GM04504 (cell line): ENCODE measurements at places on chromosomes 12 and 14.
A peak's percentile ranks its signal among the peaks of the same experiment; 100 is the strongest.

DNA sequence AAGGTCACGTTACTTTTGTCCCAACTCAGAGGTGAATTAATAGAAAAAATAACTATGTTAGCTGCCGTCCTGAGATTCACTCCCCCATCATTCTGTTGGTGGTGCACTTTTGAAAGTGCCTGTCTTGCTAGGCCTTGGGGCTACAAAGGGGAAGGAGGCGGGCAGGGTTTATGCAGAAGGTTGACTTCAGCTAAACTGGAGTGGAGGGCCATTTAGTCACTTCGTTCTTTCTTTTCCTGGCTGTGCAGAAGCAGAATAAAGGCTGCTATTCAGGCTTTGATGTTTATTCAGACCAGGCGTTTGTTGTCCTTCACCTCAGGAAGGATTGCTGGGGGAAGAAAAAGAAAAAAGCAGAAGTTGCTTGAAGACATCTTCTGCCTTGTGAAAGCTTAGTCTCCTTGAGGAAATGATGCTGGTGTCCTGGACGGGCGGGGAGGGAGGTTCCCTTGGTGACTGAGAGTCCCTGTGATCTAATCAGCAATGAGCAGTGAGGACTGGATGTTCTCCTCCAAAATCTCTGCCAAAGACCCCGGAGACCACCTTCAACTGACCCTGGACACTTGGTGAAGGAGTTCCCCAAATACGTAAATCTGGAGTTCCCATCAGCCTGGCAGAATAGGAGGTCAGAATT is 4.0 kb downstream of the GLT1D1 start:
- no peak for DNase-seq

DNA sequence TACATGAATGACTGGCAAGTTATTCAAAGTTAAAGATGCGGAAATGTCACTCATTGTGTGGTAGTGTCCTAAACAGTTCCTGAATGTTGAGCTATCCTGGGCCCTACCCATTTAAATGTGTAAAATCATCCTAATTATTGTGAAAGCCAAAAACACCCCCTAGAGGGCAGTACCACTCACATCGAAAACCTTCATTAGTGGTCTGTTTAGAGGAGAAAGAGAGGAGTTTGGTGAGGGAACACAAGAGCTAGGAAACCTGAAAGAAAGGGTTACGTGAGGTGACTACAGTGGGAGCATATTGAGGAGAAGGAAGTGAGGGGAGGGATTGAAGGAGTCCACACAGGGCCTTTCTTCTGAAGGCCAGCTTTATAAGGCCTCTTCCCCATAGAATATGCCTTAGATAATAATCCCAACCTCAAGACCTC is 2.5 kb upstream of the TEP1 start:
- peak; percentile 30 for DNase-seq

GRCh38 chr12:52042706-52043385 is 8.4 kb upstream of the NR4A1 start:
- no peak for DNase-seq

DNA sequence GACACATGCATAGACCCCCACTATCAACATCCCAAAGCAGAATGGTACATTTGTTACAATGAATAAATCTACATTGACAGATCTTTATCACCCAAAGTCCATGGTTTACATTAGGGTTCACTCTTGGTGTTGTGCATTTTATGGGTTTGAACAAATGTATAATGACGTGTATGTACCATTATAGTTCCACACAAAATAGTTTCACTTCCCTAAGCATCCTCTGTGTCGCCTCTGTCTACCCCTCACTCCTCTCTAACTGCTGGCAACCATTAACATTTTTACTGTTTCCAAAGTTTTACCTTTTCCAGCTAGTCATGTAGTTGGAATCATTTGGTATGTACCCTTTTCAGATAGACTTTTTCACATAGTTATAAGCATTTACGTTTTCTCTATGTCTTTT is 69.5 kb upstream of the LMO3 start:
- DNase-seq, result no peak

DNA sequence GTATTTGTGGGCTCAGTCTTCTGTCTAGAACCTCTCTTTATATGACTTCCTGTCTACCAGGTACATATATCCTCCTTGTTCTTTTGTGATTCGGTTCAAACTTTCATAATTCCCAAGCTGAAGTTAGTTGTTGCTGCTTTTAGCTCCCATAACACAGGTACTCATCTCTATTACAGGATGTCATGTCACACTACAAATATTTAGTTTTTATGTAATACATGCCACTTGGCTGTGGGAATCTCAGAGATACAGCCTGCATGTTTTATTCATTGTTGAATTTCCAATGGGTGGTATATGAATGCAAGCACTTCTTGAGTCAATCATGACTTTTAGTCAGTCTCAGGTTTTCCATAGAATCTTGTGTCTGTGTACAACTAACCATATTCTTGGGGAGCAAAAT is 122.7 kb downstream of the SINHCAF start:
- DNase-seq, result no peak

DNA sequence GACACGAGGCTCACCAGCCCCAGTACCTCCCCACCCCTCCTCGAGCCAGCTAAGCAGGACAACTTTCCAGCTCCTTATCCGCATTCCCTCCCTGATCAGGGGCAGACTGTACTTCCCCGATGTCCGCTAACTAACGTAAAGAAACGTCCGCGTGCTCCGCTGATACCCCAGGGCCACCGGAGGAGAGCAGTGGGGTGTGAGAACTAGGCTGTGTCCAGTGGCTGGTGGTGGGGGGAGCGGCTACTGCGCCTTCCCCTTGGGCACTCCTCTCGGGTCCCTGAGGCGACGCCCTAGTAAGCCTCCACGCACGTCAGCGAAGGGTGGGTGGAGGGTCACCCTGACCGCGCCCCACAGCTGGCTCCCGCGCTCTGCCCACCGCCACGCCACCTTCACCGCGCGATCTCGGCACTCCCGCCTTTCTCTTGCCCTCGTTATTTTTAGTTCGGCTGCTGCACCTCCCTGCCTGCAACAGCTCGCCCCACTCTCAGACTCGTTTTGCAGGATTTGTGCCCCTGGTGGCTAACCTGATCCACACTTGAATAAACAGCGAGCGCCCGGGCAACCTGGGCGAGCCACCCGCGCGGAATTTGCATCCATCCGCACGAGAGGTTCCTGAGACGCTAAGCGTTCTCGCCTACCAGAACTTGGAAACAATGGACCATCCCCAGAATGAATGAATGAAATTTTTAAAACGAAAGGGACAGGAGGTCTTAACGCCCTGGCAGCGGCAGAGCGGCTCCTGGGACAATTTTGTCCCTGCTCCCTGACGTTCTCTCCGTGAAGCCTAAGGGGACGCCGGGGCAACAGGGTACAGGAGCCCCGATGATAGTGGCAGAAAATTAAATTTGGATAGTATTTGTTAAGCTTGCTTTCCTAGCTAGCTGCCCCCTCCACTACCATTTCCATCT is 6.9 kb upstream of the BMP4 start:
- DNase-seq, result no peak

DNA sequence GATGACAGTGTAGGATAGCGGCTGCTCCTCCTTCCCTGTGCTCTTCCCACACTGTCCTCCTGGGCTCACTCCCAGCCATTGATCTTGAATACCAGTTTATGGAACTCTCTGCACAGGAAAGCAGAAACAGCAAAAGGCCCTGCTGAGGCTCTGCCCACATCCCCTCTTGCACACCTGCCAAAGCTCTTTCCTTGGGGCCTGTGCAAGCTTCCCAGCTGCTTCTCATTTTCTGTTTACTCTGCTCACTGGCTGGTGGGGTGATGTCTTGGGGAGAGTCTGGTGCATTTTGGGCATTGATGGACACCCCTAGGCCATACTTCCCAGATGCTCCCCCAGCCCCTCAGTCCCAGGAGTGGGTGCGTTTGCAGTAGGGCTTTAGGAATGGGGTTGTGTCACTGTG is 361.8 kb downstream of the TMEM121 start:
- no peak for DNase-seq

- no peak for DNase-seq
These were observed 12.5 kb upstream of the STRN3 start for GRCh38 chr14:31038521-31039166.

DNA sequence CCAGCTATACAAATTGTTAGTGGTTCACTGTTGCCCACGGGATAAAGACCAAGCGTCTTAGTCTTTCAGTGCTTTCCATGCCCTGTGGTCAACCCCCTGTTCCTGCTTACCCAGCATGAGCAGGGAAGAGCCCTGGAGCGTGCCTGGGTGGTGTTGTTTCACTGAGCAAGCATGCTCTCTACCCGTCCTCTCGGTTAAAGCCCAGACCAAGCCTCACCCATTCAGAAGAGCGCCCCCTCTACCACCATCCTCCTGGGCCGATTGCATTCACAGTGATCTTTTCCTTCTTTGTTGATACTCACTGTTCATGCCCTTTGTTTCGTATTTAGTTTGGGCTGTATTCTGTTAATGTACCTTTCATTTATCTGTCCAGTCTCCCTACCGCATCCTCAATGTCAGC is 25.1 kb downstream of the DYRK4 start:
- no peak for DNase-seq

DNA sequence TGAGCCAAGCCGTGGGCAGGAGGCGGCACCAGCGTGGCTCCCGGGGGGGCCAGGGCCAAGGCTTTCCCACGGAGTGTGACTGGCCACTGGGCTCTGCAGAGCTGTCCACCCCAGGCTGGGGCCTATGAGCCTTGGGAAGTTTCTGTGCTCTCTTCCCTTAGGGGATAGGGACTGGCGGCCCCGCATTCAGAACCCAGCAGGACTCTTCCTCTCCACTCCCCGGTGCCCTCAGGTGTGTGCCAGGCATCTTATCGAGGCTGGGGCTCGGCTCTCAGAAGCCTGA is 17.8 kb upstream of the EIF2B2 start:
- DNase-seq, result no peak

DNA sequence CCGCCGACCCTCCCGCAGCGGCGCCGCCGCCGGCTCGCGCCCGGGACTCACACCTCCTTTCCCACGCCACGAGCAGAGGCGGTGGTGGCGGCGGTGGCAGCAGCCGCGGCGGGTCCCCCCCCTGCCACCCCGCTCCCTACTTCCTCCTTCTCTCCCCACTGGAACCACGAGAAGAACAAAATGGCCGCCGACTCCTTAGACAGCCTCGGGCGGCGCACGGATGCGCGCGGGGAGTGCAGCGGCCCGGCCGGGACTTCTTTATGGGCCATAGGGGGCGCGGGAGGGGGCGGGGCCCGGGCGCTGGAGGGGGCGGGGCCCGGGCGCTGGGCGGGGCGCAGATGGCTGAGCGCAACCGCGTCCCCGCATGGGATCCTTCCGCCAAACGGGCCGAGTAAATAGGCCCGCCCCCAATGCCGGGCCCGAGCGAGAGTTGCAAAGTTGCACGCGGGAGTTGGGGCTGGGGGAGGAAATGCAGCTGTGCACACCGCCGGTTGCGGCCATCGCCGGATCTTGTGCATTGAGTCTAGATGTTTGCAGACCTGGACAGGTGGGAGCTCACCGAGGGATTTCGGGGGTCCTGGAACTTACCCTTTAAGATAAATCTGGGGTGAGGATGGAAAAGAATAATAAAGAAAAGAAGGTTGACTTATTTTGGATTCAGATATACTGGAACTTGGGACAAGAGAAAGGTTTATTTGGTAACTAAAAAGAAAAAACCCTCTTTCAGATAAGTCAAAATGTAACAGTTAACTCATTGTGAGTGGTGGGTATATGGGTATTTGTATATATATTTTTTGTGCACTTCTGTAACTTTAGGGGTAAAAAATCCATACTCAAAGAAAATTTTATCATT is at the start of gene PPP1CC:
TSS of gene PPP1CC (minus strand) at position 174 of the 853 bp plus-strand sequence. CDS start 184 bp downstream, outside the sequence.
- peak; percentile 89 for DNase-seq

DNA sequence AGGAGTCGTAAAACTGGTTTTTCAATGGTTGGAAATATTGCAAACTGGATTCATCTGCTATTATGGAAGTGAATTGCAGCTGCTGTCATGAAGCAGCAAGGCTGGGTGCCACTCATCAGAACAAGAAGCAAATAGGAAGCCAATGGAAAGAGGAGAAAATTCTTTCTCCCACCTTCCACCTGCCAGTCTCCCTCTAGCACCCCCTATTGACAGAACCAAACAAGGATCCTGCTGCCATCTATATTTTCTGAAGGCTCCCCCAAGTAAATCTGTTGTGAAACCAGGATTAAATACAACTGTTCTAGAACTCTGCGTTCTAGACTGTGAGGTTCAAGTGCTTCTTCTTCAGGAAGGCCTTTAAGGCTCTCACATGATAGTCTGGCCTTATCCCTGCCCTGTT is 286.6 kb downstream of the AACS start:
- DNase-seq, result no peak

DNA sequence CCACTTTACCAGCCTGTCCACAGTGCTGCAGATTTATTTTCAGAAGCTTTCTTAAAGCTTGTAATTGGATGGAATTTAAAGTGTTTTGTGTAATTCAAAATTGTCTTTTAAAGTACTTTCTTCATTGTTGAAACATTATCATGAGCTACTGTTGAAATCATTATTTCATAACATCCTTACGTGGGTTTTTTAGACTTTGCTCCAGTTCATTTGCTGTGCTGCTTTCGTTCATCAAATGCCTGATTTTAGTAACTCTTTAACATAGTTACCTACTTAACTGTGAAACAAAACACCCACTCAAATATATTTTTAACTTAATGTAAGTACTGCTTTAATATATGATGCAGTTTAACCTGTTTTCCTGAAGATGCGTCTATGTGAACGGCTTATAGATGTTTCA is 47.5 kb downstream of the PIWIL1 start:
- no peak for DNase-seq

DNA sequence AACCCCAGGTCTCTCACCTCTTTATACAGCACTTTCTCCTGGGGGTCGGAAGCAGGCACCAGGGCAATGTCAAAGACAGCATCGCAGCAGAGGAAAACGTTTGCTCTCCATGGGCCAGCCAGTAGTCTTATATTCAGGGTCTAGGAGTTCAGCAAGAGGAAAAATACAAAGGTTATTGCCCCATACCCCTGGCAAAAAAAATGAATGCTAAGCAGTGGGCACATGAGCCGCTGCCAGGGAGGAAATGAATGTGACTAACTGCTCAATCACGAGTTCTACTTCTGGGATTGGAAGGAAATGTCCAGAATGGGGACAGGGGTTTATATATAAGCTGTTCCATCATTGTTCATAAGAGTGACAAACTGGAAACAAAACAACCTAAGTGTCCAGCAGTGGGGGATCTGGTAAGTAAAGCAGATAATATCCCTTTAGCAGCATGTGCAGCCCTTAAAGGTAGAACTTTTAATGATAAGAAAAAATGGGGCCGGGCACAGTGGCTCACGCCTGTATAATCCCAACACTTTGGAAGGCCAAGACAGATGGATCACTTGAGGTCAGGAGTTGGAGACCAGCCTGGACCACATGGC is 53.8 kb downstream of the PHETA1 start:
- no peak for DNase-seq

DNA sequence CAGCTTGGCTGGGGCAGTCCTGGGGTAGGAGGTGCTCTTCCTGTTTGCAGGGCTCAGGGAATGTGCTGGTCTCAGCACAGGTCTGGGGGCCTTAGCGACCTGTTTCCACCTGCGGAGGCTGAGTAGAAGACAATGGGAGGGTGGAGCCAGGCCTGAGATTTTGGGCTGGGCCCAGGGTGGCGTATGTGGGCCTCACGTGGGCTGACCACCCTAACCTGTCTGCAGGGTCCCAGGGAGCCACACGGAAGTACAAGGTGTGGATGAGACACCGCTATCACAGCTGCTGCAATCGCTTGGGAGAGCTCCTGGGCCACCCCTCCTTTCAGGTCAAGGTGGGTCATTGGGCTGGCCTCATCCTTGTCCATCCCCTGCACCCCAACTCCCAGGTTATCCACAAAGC is 1.1 kb downstream of the NOC4L start:
- no peak for DNase-seq

GRCh38 chr12:106863189-106863588 is 88.7 kb downstream of the RIC8B start:
- no peak for DNase-seq

GRCh38 chr12:11689591-11690186 is 40.2 kb downstream of the ETV6 start:
- DNase-seq, result no peak

GRCh38 chr12:49038291-49038955 is 19.8 kb upstream of the PRKAG1 start:
- DNase-seq, result no peak
